Vagina (tissue), 2 donors: ENCODE measurements at places on chromosomes 5 and 9.

- DNase-seq: no peak
Observed at GRCh38 chr5:59188419-59189225, 605.7 kb downstream of the RAB3C start.

DNA sequence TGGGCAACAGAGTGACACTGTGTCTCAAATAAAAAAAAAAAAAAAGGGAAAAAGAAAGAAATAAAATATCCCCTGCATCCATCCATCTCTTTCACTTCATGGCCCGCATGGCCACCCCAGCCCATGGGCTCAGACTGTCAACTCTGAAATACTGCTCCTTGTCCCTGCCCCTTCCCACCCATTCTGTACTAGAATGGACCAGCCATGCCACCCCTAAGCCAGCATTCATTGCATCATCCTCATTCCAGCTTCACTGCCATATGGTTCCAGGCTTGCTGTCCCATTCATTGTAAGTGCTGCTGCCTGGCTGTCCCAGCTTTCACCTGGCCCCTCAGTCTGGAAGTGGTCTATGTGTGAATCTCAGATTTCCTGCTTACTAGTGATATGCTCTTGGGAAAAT, 46.2 kb downstream of the SPRY4 start:
- no peak for DNase-seq

DNA sequence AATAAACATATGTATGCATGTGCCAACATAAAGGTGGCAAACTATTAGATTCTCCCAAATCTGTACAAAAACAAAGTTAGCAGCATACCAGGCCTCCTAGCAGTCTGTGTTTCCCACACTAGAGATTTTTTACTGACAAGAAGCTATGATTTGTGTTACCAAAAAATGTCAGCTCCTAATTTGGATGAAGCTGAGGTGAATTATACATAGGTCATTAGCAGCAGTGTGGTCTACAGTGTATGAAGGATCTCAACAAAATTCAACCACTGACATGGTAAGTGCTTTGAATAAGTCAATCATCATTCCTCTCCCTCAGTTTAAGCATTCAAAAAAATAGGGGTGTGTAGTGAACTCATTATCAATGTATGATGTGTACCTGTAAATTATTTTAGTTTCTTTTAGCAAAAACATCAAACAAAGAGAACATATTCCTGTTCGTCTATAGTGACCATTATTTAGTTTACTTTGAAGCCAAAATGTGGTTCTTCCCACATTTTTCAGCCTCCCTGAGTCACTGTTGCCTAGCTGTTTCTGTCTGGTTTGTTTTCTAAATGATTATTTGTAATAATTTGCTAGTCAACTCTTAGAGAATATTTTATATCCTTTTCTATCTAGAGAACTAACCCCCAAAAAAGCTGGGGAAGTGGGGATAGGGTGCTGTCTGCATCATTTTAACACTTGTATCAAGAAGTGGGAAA, 52.1 kb upstream of the RGMB start:
- DNase-seq: no peak

- no peak for DNase-seq
Observed at GRCh38 chr9:98644011-98644410, 64.7 kb downstream of the GABBR2 start.

DNA sequence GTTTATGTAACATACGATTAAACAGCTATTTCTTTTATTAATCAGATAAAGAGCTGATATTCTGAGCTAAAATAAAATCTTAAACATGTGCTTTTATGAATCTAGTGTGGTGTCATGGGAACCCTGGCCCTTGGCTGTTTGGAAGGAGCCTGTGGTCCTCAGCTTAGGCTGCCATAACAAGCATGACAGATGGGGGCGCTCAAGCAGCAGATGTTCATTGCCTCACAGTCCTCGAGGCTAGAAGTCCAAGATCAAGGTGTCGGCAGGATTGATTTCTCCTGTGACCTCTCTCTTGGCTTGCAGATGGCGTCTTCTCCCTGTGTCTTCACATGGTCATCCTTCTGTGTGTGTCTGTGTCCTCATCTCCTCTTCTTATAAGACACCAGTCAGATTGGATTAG, 448.2 kb downstream of the GADD45G start:
- DNase-seq: no peak

- DNase-seq: no peak
Observed at GRCh38 chr5:13508559-13508958, 435.9 kb downstream of the DNAH5 start.

DNA sequence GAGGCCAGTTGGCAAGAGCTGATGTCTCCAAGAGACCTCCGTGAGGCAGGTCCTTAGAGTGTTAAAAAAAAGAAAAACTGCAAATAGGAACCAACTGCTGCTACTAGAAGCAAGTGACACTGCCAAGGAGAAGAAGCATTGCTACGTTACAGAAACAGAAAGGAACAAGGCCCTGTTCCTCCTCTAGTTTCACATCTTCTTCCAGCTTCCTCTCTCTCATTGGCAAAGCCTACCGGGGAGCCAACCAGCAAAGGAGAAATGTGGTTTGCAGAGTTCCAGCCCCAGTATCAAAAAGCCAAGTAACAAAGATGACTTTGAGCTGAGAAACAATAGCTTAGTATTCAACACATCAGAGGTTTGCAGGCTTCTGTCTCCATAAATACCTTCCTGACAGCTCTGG, 145.9 kb downstream of the PRELID2 start:
- no peak for DNase-seq

GRCh38 chr5:97528941-97529340, 345.9 kb upstream of the RIOK2 start:
- no peak for DNase-seq

DNA sequence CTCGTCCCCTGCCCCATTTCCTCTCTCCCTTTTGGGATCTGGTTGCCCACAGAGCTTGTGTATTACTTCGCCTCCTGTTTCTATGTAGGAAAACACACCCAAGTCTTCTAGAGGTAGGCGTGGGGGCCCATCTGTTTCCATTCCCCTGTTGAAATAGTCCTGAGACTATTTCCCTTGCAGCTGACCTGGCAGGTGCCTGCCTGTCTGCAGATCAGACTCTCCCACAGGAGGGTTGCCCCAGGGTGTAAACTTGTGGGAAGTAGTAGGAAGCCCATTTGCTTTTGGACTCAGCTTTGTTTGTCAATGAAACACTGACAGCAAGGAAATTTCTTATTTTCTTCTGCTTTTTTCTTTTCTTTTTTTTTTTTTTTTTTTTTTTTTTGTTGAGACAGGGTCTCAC, 16.3 kb upstream of the GARNL3 start:
- DNase-seq: no peak

- DNase-seq: no peak
Observed at GRCh38 chr5:61409568-61409967, 77.5 kb downstream of the ZSWIM6 start.

DNA sequence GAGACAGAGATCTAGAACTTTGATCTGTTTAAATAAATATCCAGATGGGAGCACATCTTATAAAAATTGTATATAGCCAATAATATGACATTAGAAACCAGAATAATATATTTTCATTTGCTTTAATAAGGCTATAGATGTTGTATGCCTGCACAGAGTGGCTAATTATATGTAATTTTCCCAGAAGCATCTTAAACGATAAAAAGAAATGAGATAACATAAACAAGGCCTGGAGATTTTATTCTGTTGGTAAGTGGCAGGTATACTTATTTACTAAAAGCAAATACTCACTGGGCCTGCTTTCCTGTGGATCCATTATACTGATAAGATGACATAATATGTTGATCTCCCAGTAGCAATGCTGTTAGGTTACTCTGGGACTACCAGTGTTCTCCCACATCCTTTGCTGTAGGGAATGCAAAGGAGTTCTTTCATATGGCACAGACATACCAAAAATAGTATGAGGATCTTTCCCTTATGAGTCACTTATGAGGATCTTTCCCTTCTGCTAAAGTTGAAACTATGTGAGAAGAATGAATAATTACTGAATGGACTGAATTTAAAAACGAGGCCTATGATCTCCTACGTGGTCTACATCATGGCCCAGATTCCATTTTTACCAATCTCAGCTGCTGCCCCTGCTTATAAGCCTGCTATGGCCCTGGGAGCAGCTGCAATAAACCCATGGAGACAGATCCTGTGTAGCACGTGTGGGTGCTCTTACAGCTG, 112.1 kb downstream of the NUDT12 start:
- no peak for DNase-seq

- DNase-seq: no peak
Observed at GRCh38 chr9:71607461-71607881, 160.8 kb downstream of the CEMIP2 start.

- DNase-seq: no peak
Observed at GRCh38 chr5:64637144-64637543, 53.2 kb upstream of the SHISAL2B start.

GRCh38 chr9:91131433-91131839, 230.3 kb downstream of the AUH start:
- DNase-seq: no peak

- no peak for DNase-seq
Observed at GRCh38 chr5:156174225-156174624, 152.7 kb upstream of the SGCD start.

DNA sequence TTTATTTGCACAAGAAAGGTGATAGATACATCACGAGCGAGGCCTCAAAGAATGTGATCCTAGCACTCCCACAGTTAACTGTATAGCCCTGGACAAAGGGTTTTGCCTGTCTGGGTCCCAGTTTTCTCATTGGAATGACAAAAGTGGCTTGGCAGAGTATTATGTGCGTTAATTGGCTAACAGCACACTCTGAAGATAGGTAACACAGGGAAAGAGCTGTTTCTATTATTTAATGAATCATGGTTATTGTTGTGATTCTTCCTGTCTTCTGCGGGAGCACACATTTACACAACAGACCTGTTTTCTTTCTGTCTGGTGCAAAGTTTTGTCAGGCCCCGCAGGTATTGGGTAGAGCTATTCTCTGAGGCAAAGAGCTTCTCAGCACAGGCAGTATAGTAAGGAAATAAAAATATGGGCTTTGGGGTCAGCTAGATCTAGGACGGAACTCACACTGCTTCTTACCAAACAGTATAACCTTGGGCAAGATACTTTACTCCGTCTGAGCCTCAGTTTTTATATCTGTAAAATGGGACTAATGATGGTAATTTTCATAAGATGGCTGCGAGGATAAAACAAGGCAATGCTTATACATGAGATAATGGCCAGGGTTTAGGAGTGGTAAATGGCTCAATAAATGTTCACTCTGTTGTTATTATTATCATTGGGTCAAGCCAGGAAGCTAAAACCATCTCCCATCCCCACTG, 78.9 kb downstream of the PLAC8L1 start:
- no peak for DNase-seq

GRCh38 chr9:12740845-12741244, 34.0 kb upstream of the LURAP1L start:
- DNase-seq: no peak

GRCh38 chr5:126437721-126438120, 14.5 kb downstream of the GRAMD2B start:
- no peak for DNase-seq

- DNase-seq: no peak
Observed at GRCh38 chr5:142568996-142569335, 116.9 kb downstream of the FGF1 start.

DNA sequence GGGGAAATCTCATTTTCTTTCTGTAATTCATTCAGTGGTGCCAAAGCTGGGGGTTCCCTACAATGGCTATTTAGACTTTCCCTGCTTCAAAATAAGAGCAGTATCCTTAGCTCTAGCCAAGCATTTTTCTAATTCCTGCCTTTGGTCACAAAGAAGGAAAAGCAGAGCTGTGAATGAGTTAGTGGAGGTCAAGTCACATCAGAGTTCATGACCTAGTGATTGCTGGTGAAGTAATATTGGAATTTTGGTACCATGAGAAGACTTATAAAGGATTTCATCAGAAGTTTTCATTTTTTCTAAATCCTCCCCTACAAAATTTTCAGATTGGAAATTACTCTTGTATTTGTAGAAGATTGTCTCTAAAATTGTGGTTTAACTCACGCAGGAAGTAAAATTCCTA, 28.0 kb downstream of the DNAJC21 start:
- DNase-seq: no peak

GRCh38 chr9:19828576-19829109, 39.8 kb upstream of the SLC24A2 start:
- DNase-seq: no peak

- DNase-seq: no peak
Observed at GRCh38 chr9:106675780-106676179, 187.2 kb upstream of the ZNF462 start.

DNA sequence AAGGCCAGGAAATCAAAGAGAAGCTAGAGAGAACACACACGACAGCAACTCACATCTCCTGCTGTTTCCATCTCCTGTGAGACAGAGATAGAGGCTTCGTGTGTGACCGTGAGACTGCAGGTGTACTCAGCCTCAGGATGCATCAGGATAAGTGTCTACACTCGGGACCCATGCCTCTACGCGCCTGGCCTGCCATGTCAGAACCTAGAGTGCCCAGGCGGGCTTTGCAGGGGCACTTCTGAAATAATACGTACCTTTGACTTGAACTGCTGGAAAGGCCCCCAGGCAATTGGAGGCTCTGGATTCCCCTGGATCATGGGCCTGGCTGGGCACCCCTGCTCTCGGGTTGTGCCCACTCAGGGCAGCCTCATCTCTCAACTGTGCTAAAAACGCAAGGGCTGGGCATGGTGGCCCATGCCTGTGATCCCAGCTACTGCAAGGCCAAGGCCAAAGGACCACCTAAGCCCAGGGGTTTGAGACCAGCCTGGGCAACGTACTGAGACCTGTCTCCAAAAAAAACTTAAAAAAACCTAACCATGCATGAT, 13.0 kb downstream of the CLPTM1L start:
- DNase-seq: no peak

- DNase-seq: no peak
Observed at GRCh38 chr9:121233906-121234831, 32.5 kb upstream of the RAB14 start.

DNA sequence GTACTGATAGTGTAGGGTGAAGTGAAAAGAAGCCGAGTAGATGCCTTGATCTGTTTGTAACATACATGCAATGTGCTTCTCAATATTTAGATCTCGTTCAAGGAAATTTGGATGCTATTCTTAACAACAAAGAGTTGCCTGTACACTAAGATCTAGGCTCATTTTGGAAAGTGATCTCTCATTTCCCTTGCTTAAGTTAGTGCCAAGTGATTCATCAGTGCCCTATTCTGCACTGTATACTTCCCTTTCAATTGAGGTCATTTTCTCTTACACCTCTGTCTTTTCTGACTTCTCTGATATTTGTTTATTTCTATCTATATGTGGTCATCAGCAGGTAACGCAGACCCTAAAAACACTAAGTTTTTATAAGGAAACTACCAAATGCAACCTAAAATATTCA, 528.6 kb upstream of the PTPRD start:
- DNase-seq: no peak

- no peak for DNase-seq
Observed at GRCh38 chr5:129857116-129857515, 47.1 kb upstream of the CHSY3 start.
